Stimulated activated CD4-positive, alpha-beta T cell treated with anti-CD3 and anti-CD28 coated beads, Interleukin-2, amount 100 ng/mL, for 24 hours (primary cell): ENCODE measurements at places on chromosomes 6 and 20.

DNA sequence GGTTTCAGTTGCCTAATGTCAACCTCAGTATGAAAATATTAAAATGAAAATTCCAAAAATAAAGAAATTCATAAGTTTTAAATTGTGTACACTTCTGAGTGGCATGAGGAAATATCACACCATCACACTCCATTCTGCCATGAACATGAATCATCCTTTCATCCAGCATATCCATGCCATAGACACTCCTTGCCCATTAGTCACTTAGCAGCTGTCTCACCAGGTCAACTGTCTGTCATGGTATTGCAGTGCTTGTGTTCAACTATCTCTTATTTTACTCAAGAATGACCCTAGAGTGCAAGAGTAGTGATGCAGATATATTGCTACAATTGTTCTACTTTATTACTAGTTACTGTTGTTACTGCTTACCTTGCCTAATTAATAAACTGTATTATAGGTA, 712.4 kb downstream of the EPHA7 start:
- DNase-seq: no peak

DNA sequence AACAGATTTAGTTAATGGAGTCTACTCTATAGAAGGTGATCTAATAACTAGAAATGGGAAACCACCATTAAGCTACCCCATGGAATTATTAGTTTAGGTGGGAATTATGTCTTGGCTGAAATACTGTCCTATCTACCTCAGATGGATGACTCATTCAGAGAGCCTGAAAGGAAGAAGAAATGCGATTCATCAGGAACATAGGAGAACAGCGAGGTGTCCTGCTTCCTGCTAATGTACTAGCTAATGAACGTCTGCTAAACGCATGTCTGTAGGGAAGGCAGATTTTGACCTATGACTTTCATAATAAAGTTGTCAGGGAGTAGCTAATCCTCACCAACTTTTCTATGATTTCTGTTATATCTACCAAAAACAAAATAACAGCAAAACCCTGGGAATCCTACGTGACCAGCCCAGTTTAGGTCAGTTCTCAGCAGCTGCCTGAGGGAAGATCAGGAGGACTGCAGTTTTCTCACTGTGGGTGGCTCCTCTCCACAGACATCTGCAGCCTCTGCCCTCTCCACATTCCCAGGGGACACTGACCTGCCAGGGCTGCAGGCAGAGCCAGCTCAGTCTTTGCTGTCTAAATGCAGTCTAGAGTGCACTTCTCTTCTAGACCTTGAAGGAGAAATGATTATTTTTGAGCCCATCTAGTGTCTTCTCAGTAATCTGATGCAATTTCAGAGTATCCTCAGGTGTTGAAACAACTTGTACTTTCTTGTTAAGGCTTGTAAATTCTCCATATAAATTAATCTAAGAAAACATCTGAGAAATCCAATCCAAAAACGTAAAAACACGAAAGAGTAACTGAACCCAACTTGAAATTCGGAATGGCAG, 18.1 kb upstream of the SFT2D1 start:
- no peak for DNase-seq

DNA sequence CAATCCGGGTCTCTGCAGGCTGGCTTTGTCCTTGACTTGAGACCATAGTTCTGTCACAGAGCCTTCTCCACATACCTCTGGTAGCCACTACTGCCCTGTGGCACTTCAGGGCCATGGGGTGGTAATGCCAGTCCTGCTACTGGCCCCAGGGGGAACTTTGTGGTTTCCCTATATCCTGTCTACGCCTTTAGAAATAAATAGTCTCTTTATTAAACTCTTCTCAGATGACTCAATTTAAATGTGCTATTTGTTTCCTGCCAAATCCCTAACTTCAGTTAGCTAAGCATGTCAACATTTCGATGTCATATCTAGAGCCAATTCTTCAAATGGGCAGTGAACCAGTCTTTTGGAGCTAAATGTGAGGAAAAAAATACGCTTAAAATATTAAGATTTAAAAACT, 60.1 kb downstream of the SEL1L2 start:
- no peak for DNase-seq

DNA sequence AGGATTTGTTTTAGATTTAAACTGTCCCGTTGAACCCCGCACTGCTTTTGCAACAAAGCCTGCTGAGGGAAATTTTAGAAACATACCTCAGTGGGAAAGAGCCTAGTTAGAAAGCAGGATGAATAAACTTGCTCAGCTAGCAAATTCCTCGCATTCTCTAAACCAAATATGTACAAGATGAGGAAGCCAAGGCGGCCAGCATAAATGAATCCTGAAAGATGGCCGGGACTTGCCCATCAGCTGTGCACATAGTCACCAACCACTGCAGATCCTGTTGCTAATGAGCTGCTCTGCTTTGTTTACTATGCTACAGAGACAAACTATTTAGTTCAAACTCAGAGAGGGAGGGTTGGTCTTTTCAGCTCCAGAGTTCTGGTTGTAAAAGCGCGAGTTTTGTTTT, 49.0 kb downstream of the TMEM170B start:
- DNase-seq: no peak

GRCh38 chr6:135814043-135814442, 37.5 kb upstream of the PDE7B start:
- no peak for DNase-seq

GRCh38 chr6:88548891-88549505, 382.9 kb upstream of the CNR1 start:
- DNase-seq: no peak

GRCh38 chr6:8282380-8282779, 153.0 kb downstream of the SLC35B3 start:
- DNase-seq: no peak

GRCh38 chr6:111894272-111894671, 21.0 kb upstream of the FYN start:
- DNase-seq: no peak

DNA sequence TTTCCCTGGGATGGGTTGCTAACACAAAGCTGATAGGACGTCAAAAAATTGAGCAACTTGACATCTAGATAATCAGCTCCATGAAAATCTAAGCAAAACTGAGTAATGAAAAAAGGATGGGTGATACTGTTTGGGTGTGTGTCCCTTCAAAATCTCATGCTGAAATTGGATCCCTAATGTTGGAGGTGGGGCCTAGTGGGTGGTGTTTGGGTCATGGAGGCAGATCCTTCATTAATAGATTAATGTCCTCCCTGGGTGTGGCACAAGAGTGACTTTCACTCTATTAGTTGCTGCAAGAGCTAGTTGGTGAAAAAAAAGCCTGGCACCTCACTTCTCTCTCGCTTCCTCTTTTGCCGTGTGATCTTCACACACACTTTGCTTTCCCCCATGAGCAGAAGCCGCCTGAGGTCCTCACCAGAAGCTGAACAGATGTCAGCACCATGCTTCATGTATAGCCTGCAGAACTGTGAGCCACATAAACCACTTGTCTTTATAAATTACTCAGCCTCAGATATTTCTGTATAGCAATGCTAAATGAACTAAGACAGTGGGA, 160.9 kb downstream of the FRK start:
- no peak for DNase-seq

DNA sequence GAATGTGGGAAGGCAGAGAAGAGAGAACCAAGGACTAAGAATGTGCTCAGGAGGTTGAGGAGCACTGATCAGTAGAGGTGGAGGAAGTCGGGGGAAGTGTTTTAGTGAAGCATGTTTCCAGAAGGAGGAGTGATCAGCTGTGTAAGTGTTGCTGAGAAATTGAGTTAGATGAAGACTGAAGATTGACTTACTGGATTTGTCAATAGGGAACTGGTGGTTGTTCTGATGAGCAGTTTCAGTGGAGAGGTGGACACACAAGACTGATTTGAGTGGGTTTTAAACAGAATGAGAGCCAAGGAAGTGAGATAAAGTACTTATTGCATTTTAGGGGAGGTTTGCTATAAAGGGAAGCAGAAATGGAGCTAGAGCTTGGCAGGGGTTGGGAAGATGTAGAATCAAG, 182.6 kb downstream of the CDKAL1 start:
- no peak for DNase-seq

GRCh38 chr20:62616728-62617621, 25.3 kb upstream of the SLCO4A1 start:
- peak; percentile 75 for DNase-seq

GRCh38 chr6:152571089-152571488, 66.1 kb downstream of the SYNE1 start:
- no peak for DNase-seq

GRCh38 chr6:44052419-44053023, 74.7 kb downstream of the MRPL14 start:
- DNase-seq: no peak

GRCh38 chr6:4892785-4893485, 110.9 kb downstream of the RPP40 start:
- DNase-seq: no peak

- DNase-seq: no peak
These were observed 2.7 kb downstream of the KCNB1 start for GRCh38 chr20:49479785-49480184.

GRCh38 chr6:52457096-52457495, 37.0 kb downstream of the EFHC1 start:
- DNase-seq: no peak

- no peak for DNase-seq
These were observed 94.3 kb upstream of the BHLHE23 start for GRCh38 chr20:63100926-63101699.

DNA sequence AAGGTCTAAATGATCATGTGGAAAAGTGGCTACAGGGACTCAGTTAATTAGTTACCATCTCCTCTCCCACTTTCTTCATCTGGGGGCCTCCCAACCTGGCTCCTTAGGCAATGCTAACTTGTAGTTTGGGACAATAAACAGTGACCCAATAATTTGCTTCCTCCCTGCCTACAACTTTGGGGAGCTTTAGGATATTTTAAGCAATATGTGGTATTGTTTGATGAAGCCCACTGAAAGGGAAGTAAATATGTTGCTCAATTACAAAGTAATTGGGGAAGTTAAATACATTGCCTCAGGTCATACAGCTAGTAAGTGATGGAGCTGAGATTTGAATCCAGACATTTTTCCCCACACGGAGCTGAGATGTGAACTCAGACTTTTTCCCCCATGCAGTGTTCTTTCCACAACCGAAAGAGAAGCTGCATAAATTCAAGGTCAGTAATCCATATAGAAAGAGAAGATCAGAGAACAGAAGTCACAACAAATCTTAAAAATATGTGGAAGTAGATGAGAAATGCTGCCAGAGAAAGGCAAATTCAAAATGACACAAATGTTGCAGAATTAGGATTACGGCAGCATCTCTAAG, 26.6 kb downstream of the ZHX3 start:
- DNase-seq: no peak
